Activated naive CD4-positive, alpha-beta T cell (primary cell): ENCODE measurements at places on chromosomes 3 and 15.

GRCh38 chr3:16885593-16886302 lies 993 bp downstream of the PLCL2 start:
- DNase-seq, result no peak

DNA sequence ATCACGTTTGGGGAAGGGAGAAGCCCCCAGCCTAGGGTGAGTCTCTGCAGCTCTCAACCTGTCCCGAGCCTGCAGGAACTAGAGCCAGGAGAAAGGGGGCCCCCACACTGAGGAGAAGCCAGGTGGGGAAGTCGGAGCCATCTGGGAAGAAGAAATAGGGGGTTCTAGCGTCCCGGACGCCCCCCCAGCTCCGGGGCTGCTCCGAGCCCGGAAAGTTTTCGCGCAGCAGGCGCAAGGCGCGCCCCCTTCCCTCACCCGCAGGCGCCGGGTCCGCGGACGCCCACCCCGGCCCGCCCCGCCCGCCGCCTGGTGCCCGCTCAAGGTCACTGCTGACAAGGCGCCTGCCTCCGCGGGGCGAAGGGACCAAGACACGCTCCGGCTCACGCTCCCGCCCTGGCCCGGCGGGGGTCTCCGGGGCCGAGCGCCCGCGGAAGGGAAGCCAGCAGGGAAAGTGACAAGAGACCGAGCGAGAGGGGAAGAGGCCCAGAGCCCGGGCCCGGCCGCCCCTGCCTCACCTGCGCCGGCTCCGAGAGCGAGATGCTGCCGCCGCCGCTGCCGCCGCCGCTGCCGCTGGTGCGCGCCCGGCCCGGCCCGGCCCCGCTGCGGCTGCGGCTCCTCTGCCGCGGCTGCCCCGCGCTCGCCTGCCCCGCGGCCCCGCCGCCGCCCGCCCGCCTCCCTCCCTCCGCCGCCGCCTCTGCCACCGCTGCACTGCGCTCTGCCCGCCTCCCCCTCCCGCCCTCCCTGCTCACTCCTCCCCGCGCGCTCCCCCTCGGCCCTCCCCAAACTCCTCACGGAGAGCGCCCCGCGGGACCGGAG lies 108.4 kb upstream of the SLC6A11 start:
- DNase-seq, result no peak

GRCh38 chr3:57141719-57142410 lies 23.3 kb downstream of the IL17RD start:
- no peak for DNase-seq

GRCh38 chr15:66684136-66684681 lies 17.8 kb upstream of the SMAD6 start:
- DNase-seq, result no peak

GRCh38 chr3:72259755-72260587 lies 475.0 kb upstream of the PROK2 start:
- DNase-seq, result no peak

DNA sequence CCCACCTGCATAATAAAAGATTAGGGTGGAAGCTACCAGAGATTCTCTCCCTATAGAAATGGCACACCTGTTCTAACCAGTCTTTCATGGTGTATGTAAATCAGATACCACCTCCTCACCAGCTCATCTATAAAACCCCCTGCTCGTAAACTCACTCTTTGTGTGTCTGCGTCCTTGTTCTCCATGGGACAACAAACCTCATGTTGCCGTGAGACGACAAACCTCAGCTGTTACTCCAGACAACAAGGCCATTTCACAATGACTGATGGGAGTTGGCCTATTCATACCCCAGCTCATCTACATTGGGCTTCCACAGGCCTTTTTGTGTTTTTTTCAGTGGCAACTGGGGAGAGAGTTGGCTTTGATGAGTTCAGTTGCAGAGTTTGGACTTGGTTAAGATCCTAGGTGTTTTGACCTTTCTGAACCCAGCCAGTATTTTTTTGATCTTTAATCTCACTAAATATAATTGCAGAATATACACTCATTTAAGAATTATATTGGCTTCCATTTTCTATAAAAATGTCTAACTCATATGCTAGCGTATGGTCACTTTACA lies 96.6 kb upstream of the LRIG1 start:
- DNase-seq, result no peak

DNA sequence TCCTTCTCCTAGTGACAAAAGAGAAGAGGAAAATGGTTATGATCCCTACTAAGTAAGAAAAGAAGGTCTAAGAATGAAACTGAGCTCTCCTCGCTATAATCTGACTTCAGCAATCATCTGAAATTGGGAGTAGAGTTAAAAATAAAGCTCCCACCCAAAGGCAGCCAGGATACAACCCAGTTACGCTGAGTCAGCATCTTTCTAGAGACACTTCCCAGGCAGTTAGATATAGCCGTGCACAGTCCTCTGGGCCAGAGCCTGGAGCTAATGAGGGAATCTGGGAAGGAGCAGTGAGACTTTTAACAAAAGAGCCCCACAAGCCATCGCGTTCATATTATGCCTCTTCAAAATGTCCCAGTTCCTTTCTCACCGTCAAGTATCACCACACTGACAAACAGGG lies 39.1 kb upstream of the SETMAR start:
- DNase-seq, result no peak

GRCh38 chr3:97860364-97860763 lies 38.6 kb downstream of the CRYBG3 start:
- no peak for DNase-seq

GRCh38 chr3:85740561-85740960 lies 781.8 kb downstream of the CADM2 start:
- no peak for DNase-seq

GRCh38 chr15:91456251-91456718 lies 356.2 kb downstream of the SV2B start:
- no peak for DNase-seq

GRCh38 chr15:69666921-69667811 lies 214.5 kb downstream of the RPLP1 start:
- DNase-seq, result no peak

DNA sequence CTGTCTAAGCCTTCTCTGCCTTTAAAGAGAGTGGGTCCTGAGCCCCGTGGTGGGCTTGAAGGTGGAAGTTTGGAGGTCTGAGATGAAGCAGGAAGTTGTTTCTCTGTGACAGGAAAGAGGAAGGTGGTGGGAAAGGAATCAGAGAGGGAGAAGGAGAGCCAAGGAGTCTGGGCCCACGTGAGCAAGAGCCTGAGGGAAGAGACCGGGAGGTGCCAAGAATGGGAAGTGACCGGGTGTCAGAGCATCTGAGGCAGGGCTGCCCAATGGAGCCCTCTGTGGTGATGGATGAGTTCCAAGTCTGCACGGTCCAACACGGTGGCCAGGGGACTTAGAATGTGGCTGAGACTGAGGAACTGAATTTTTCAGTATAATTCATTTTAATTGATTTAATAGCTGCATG lies 24.6 kb downstream of the ALDH1L1 start:
- no peak for DNase-seq

DNA sequence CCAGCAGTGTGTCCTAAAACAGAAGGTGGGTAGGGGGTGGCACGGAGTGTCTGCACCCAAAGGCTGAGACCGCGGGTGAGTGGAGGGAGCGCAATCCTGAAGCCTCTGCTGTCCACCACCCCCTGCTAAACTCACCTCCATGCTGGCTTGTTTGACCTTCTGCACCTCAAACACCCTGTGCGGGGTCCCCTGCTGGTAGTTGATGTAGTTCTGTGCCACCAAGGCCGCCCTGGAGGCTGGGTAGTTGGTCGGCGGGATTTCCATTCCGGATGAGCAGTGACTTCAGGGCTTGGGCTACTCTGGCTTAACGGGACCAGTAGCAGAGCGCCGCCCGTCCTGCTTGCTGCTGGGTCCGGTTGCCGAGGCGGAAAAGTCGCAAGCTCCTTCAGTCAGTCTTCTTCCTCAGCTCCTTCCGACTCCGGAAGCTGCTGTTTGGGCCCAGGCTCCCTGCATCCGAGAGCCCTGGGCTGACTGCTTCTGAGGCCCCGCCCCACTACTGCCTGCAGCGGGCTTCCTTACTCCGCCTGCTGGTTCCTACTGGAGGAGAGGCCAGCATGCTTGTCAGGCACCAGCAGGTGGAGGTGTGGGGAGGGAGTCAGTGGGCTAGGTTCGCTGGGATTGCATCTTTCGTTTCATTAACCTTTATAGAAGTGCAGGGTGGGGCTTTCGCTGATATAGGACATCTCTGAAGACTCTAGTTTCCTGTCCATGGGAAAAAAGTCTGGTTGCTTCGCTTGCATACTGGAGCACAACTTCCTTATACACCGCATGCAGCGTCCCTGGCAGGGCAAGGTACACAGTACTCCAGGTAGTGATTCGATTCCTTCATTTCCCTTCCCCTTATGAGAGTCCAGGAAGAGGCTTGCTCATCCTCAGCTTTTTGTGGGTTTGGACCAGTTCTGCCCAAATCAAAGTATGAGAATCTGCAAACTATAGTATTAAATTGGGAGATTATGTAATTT lies at the start of gene LXN:
LXN (minus strand) TSS at position 434 of the 962 bp plus-strand sequence; CDS start at position 264, 170 bp downstream.
- peak; percentile 27 for DNase-seq

DNA sequence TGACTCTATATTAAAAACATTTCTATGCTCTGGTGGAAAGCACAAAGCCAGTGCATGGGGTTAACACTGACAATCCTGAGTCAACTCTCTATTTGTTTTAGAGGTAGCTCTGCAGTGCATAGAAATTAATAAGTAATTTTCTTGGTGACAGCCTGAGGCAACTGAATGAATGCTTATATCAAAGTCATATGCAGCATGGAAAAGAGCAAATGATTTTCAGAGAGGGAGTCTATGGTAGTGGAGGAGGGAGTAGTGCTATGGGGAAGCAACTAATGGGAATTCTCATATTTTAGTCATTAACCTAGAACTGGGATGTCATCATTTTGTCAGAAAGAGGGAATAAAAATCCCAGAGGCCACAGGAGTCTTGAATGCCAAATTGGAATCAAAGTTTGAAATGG lies 99.1 kb downstream of the CLSTN2 start:
- no peak for DNase-seq

- DNase-seq, result no peak
Observed at GRCh38 chr3:126529585-126530170, 5.7 kb downstream of the CHST13 start.

- no peak for DNase-seq
Observed at GRCh38 chr3:41462103-41462691, 262.9 kb downstream of the CTNNB1 start.

DNA sequence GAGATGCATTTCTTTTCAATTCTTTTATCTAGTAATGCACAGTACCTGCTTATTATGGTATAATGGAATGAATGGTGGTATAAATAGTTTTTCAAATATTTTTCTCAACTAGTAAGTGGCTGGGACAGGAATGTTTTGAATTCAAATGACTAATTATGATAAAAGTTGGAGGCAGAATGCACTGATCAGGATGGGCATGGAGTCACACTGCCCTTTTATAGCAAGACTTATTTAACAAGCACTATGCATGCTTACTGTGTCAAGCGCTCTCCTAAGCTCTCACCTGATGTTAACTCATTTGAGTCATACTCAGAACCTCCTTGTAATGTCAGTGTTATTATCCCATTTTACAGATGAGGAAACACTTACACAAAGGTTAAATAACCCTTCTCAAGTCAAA lies 221.8 kb downstream of the FEZF2 start:
- DNase-seq, result no peak

DNA sequence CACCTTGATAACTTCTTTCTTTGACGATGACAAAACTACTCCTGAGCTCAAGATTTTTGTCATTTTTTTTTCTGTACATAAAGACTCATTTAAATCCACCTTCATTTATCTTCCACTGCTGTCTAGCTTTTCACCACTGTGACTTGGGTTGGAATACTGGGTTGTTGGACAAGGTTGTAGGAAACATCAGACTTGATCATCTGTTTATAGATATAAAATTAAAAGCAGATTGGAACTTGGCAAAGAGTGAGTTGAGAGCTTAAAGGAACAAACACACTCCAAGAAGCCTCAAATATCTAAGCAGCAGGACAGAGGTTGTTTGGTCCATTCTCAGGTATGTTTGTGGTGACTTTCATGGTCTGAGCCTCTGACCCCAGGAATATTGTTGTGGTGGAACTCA lies 141.7 kb upstream of the NDN start:
- no peak for DNase-seq

- DNase-seq, result no peak
Observed at GRCh38 chr15:92161039-92161670, 232.5 kb upstream of the ST8SIA2 start.

GRCh38 chr3:170622369-170623159 lies 36.7 kb upstream of the SLC7A14 start:
- no peak for DNase-seq

DNA sequence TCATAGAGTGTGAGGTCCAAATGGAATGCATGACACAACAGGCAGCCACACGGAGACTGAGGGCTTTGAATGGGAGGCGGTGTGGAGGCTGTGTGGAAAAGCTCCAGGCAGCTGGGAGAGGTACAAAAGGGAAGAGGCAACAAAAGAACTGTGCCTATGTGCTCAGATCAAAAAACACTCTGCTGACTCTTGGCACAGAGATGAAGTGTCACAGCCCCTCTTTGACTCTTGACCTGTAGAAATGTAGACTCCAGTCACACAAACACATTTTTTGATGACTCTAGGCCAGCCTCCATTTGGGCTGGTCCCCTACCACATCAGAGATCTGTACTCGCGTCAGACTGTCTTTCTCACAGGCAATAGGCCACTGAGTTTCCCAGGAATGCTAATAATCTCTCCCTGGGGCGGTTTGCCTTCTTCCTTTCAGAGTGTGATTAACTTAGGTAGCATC lies 456.0 kb downstream of the TUSC7 start:
- no peak for DNase-seq
